ENCODE measurements at places on chromosomes 7 and 10.

DNA sequence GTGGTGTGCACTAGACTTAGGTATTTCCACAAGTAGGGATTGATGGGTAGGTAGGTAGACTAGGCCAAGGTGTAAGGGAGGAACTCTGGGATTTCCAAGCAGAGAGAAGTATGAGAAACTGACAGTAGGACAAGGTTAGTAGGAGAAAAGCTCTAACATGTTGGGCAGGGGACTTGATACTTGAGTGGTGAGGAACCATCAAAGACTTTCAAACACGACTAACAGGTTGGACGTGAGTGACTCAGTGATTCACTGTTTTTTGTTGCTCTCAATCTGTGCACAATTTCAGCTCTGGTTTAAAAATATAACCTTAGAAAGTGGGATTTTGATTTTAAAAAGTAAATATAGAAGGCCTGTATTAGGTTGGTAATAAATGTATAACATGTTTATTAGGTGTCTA lies 44.4 kb downstream of the KLHDC10 start:
- no peak for DNase-seq

DNA sequence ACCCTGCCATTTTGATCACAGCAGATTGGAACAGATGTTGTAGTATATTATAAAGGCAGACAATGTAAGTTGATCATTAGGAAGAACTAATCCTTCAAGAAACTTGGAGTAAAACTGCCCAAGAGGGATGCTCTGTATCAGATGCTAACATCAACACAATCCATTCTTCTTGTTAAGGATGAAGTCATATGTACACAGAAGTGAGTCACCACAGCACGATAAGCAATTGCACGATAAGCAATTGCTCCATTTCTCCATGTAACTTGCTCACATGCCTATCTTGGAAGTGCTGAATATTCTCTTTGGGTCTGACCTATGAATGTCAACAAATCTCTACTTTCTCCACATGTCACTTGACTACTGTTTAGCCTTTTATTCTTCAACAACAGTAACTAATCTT lies 41.5 kb upstream of the DMTF1 start:
- no peak for DNase-seq

- DNase-seq: no peak
These were observed 76.2 kb upstream of the UNC5B start for GRCh38 chr10:71136036-71136721.

DNA sequence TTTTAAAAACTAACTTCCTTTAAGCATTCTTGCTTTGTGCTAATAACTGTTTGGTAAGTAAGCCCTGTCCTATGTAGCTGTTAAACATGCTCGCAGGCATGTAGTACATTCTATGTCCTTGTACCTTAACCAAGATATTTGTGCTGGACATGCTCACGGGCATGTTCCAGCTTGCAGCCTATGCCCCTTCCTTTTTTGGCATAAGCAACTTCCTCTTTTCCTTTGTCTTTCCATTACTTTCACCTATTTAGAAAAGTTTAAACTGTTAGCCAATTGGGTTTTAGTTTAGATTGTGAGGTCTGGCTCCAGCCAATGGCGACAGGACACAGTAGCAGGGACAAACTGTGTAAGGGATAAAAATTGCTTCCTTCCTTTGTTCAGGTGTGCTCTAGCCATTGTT lies 14.4 kb upstream of the APBB1IP start:
- no peak for DNase-seq

DNA sequence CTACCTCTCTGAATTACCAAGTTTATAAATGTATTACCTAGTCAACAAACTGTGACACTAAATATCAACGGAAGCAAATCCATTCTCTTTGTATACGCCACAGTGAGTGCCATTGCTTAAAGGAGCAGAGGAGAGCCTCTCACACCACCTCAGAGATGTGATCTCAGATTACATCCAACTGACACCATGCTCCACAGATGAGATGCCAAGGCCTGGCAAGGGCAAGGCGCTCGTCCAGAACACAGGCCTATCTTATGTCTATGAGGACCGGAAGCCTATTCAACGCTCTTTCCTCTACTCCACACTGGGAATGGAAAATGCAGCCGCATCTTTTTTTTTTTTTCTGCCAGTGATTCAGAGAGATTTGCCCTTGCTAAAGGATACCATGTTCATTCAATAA lies 11.4 kb downstream of the PDIA4 start:
- no peak for DNase-seq

DNA sequence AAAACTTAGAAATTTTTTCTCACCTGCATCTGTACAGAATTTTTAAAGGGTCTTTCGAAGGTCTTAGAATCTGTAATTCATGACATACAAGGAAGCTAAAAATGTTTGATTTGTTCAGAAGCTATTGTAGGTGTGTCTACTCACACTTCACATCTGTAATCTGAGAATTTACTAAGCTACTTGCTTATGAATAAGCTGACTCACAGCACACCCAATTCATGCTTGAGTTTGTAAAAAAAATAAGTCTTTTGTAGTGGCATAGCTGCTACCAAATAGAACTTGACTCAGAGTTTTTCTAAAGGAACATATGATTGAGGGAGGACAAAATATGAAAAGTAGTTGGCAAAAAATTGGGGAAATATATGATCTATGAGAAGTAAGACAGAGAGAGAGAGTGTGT lies 12.7 kb upstream of the AGR2 start:
- no peak for DNase-seq

DNA sequence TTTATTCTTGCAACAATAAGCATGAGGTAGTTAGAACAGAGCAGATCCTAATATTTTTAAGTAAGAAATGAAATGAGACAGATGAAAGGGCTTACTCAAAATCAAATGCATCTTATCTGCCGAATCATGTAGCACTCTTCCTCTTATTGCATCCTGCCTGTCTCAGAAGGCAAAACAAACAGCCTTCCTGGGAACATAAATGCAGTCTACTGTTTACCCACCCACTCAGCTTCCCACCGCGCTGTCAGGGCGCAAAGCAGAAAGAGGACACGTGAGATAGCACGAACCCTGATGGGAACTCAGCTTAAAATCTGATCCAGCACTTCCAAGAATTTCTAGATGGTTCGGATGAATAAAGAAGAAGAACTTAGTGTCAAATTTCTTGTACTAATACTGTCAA lies 114.4 kb upstream of the CDK1 start:
- DNase-seq: no peak

DNA sequence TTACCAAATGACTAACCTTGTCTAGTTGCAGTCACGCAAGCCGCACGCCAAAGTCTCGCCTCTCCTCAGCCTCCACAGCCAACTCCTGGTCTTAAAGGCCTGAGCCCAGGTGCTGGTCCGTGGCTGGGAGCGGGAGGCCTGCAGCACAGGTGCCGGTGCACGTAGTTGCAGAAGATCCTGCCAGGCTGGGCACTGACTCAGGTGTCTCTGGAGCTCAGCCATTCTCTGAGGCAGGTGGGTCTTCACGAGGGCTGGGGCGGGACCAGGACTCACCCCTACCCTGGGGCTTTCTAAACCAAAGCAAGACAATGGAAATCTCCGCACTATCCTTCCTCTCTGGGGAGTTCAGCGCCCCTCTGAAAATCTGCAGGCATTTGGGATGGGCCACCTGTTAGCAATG lies 216.4 kb downstream of the MLLT10 start:
- no peak for DNase-seq

DNA sequence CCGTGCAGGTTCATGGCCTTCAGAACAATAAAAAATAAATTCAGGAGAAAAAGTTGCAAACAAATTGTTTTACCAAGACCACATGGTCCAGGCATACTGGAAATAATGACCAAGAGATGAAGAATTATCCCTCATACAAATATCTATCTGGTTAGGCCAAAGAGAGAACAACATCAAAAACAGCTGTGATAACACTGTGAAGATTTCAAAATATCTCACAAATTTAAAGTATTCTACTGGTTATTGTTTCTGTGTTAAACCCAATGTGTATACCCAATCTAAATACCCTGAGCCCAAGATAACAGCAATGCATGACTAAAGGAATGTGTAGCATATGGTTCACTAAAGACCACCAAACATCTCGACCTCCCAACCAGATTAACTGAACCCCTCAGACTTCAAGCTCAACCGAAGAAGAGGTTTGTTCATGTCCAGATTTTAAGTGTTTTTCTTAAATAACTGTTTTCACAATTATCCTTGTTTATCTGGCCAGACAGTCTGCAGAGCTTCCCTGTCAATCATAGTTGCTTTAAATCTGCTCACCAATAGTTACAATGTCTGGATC lies 10.9 kb downstream of the OR9A2 start:
- no peak for DNase-seq

DNA sequence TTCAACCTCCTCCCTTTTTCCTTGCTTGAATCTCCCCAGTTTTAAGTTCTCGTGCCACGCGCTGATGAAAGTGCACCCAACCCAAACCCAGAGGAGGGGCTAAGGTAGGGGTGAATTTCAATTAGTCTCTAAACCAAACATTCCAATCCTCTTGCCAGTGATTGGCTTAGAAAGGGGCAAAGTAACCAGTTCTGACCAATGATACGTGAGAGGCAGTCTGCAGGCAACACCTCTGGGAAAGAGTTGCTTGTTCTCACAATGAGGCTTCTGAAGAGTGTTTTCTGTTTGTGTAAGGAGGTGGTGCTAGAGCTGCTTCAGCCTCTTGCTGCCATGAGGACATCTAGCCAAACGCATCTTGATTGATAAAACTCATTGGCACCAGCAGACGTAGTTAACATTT lies 21.8 kb downstream of the SLC35G1 start:
- no peak for DNase-seq

DNA sequence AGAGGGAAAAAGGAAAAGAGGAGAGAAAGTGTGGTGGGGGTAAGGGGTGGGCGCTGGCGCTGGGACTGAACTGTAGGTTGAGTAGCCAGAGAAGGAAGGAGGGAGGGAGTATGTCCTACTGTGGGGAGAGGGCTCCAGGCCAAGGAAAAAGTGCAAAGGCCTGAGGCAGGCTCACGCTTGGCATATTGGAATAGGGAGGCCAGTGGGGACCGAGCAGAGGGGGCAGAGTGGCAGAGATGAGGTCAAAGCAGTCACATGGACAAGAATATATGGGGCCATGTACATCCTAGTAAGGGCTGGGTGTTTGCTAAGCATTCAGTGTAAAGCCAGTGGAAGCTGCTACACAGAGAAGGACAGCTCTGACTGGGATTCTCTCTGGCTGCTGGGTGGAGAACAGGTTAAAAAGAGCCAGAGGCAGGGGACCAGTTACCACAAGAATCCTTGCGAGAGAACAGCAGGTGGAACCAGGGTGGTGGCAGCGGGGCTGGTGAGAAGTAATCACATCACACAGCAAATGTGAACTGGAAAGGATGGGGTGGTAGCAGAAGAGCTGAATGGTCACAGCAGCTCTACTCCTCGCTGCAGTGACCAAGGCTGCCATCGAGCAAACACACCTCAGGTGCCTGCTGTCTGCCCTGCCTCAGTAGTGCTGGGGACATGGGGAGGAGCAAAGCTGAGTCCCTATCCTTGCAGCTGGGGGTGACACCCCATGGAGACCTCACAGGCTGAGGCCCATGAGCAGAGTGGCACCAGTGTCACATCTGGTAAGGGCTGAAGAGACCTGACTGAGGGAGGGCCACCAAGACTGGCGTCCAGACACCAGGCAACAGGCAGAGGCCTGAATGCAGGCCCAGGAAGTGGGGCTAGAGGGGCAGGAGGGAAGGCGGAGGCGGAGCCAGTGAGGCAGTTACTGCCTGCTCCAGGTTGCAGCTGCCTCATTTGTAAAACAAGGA lies 39.5 kb downstream of the FAM53B start:
- no peak for DNase-seq

GRCh38 chr7:22726907-22727713 lies at the start of gene IL6:
Gene IL6 (plus strand): TSS chr7:22727200. CDS start chr7:22727263, 63 bp downstream.
- DNase-seq: no peak

- no peak for DNase-seq
These were observed 912.0 kb downstream of the SORCS1 start for GRCh38 chr10:106252541-106252940.

DNA sequence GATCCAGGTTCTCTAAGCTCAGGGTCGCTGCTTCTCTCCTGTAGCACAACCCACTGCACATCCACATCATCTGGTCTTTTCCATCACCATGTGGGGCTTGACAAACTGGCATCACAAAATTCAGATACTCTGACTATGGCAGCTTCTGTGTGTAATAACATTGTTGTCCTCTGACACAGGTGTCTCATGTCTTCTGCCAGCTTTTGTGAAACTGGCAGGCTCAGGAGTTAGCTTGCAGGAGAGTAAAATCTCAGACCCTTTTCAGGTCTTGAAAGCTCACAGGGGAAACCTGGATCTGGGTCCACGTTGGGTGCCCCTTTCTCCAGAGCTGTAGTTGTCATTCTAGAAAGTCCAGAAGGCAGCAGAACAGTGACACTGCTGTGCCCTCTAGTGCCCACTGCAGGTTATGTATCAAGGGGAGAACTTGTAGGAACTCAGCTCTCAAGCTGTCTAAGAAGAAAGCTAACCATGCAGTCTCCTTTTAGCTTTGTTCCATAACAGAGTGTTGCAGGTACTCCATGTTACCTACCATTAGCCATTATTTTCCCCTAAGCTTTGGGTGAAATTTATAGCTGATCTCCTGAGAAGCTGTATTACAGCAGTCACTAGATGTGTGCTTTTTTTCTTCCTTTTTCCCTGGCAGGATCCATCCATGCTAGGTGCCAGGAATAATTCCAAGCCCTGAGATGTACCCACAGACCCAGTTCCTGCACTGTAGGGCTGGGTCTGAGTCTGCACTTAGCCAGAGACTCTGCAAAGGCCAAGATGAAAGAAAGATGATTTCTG lies 102.7 kb downstream of the ZNF248 start:
- no peak for DNase-seq

DNA sequence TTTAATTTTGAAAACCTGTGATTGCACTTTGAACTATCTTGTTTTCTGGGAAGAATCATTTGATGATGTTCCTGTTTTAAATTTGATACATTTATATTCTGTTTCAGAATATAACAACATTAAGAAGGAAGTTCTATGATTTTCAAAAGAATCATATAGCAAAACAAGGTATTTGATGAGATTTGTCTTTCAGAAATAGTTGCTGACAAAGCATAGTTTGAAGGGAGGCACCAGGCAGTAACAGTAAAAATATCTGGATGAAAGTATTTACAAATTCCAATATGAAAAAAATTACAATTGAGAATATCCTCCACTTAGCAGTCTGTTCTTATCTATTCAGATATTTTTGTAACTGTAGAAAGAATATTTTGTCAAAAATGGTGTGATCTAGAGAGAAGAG lies 266.1 kb upstream of the CSTF2T start:
- DNase-seq: no peak

GRCh38 chr10:133044401-133044811 lies 43.3 kb upstream of the ADGRA1 start:
- no peak for DNase-seq

DNA sequence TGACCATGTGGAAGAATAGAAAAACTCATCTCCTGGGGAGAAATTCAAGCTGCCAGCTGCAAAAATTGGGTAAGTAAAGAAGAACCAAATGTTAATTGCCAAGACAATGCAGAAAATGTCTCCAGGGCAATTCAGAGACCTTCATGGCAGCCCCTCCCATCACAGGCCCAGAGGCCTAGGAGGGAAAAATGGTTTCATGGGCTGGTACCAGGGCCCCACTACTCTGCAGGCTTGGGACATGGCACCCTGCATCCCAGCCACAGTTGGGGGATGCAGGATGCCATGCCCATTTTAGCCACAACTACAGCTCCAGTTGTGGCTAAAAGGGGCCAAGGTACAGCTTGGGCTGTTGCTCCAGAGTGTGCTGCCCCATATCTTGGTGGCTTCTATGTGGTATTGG lies 20.9 kb upstream of the MKLN1 start:
- DNase-seq: no peak

Measured in activated T-cell treated with anti-CD3 and anti-CD28 coated beads for 4 hours (primary cell).